ENCODE measurements at places on chromosomes 5 and 9. TPM values are rescaled to one million over a fixed set of nuclear protein-coding genes. Genes with fewer than 3 reads are reported as not detected.

Gene FXN
- 2.4 TPM for total RNA-seq

Gene SOWAHA
- not detected for total RNA-seq

Gene GNG10
- total RNA-seq = 85.8 TPM

Gene SMIM32
- total RNA-seq = not detected

Gene C5orf52
- not detected for total RNA-seq

Gene TMEM232
- total RNA-seq = 1.7 TPM

Gene PAM
- 529 TPM for total RNA-seq

Gene ZNF169
- 4.0 TPM for total RNA-seq

Gene C5orf22
- 32.4 TPM for total RNA-seq

Gene URM1
- 34.4 TPM for total RNA-seq

Gene FAM151B
- total RNA-seq = 4.6 TPM

Gene ERCC6L2
- 79.3 TPM for total RNA-seq

Gene LRRC14B
- not detected for total RNA-seq

Gene ECSCR
- 0.74 TPM for total RNA-seq

Gene ALDH1B1
- total RNA-seq = 62.5 TPM

Gene DCAF12
- 12.6 TPM for total RNA-seq

Gene CD274
- 22.5 TPM for total RNA-seq

Gene ACOT12
- not detected for total RNA-seq

Gene NANS
- 87.3 TPM for total RNA-seq

Gene ROPN1L
- total RNA-seq = 0.14 TPM

Gene OLFM1
- 2.9 TPM for total RNA-seq

Gene ERBIN
- 55.9 TPM for total RNA-seq

Gene GDNF
- total RNA-seq = 1.2 TPM

Gene GPR150
- total RNA-seq = under 0.01 TPM

Gene NOP16
- total RNA-seq = 6.8 TPM

Gene PAEP
- not detected for total RNA-seq

Gene EDIL3
- total RNA-seq = 182 TPM

Gene CD72
- 1.2 TPM for total RNA-seq

Gene SLC34A1
- total RNA-seq = not detected

Gene ZDHHC11B
- total RNA-seq = not detected

Gene SPATA24
- 4.2 TPM for total RNA-seq

Gene ADGRD2
- total RNA-seq = not detected

Gene WDR41
- 121 TPM for total RNA-seq

Gene ENC1
- 217 TPM for total RNA-seq

Gene TXNDC15
- 211 TPM for total RNA-seq

Gene ENHO
- not detected for total RNA-seq

Data from smooth muscle cell of the umbilical artery (primary cell).